Activated T-helper 1 cell treated with anti-CD3 and anti-CD28 coated beads, Interleukin-2, amount 50 U/mL, for 16 hours (primary cell): ENCODE measurements at places on chromosomes 13 and 19.

DNA sequence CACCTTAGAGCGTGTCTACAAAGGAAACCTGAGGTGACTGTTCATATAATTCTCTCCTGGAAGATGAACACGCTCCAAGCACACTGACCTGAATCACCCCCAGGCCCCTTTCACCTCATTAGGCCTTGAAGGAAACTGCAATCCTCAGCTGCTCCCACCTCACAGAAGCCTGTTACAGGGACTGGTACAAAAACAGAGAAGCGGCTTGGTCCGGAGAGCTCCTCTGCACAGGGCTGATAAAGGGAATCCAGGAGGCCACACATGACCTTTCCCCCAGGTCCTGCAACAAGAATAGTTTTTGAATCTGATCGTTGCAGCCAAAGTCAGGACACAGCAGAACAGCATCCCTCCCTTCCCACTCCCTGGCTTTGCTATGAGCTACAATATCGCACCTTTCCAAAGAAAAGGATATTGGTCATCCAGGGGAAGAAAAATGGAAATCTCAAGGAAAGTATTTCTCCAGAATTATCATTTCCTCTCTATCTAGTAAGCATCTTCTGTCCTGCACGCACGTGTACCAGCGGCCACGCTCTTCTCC, 666.7 kb downstream of the UQCRFS1 start:
- DNase-seq, result no peak

DNA sequence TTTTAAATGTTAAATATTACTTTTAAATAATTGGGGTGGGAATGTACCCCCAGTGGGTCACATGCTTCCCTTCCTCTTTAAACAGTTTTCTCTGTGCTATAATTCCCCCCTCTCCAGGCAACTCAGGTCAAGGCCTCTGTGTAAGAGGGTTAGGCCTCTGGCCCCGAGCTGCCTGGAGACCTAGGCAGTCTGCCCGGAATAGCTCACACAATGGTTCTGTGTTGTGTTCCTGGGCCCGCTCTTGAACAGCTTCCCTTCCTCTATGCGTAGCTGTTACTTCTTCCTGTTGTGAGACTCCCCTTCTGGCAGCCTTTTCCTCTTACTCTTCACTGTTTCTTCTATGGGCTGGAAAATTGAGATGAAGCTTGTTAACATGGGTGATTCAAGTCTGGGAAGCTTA, 14.8 kb upstream of the ZNF492 start:
- DNase-seq, result no peak

DNA sequence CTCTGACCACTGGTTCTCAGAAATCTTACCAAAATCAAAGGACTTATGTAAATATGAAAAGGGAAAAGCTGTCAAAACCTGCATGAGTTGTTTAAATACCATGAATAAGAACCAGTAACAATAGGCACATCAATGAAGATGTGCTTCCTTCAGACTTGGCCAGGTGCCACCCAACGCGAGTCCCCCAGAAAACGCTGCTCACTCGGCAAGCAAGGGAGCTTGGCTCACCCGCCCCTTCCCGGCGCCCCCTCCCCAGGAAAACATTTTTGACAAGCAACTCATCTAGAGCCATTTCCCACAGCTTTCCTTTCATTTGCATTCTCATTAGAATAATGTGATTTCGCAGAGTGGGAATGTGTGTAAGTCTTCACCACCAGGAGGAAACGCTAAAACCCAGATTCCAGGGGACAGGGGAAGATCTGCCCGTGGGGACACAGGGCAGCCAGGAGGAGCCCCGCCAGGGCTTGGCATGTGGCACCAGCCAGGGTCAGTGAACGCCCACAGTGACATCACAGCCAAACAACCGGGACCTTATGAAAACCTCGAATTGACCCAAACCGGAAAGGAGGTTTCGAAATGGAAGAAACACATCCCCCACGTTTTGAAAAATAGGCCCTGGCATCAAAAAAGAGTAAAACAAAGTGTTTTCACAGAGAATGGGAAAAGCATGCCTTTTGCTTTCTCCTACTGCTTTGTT, 366.2 kb upstream of the TSHZ3 start:
- DNase-seq, result no peak

DNA sequence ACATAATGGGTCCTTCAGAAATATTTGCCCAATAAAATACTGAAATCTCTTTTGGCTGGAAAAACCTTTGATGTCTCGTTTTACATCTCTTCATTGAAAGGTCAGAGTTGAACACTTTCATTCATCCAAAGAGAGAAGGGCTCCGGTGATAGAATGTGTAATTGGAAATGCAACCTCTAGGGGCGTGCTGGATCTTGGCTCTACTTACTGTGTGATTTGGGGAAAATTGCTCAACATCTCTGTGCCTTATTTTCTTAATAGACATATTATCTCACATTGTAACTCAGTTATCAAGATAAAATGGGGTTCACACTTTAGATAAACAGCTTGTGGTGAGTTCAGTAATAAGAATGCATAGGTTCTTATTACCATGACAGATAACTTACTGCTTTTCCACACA, 1444.1 kb downstream of the SLITRK5 start:
- no peak for DNase-seq

DNA sequence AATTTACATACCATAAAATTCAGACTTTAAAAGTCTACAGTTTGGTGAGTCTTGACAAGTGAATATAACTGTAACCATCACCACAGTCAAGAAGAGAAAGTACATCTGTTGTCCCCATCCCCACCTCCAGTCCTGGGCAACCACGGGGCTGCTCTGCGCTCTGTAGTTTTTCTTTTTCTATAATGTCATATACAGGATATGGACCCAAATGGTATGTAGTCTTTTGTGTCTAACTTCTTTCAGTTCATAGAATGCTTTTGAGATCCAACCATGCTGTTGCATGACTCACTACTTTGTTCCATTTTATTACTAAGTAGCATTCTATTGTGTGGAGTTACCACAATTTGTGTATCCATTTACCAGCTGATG, 103.9 kb downstream of the DOCK9 start:
- DNase-seq, result no peak

- no peak for DNase-seq
These were observed 28.2 kb downstream of the UNC13A start for GRCh38 chr19:17659996-17660395.

GRCh38 chr19:14632286-14632685, 42.4 kb downstream of the ADGRE3 start:
- DNase-seq, result no peak

GRCh38 chr19:3851254-3852176, 17.3 kb downstream of the ZFR2 start:
- no peak for DNase-seq

DNA sequence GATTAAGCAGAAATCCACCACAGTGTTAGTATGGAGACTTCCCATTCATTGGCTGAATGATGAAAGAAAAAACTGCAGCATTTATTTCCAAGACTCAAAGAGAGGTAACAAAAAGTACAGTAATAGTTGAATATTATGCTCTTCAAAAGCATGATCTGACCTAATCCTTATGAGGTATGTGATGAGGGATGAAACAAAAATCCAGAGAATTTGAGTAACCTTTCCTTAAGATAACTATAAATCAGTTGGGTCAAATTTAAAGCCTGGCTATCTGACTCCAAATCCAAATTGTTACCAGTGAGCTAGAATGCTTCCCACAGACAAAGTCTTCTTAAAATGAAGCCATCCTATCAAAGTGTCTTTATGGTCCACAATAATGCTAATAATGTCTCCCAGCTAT, 38.1 kb downstream of the NUFIP1 start:
- DNase-seq, result no peak

GRCh38 chr13:44120043-44120442, 240.3 kb downstream of the LACC1 start:
- DNase-seq, result no peak

DNA sequence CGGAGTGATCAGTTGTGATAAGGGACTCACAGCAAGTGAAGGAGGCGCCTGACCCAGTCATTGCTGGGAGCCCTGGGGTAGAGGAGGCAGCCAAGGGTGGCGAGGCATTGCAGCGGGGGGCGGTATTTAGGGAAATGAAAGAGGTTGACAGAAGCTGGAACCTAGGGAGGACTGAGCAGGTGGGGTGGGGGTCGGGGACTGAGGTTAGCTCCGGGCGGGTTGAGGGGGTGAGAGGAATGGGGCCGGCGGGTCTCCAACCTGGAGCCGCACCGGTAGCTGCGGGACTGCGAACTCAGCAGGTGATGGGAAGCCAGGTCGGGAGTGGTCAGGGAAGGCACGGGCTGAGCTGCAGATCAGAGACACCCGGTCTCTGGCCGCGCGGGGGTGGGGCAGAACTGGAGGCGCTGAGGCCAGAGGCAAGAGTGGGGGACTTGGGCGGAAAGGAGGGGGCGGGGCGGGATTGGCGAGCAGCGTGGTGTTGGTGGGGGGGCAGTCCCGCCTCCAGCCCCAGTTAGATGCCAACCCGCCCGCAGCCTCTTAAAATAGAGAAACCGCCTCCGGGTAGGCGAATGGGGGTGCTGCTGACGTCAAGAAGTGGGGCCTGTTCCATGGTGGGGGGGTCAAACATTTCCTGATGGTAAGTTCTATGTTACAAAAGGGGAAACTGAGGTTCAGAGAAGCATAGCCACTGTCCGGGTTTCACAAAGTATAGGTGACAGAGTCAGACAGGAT, 1.5 kb downstream of the MAST3 start:
- DNase-seq, result no peak

- no peak for DNase-seq
These were observed 24.3 kb upstream of the TNFSF14 start for GRCh38 chr19:6694147-6694815.

DNA sequence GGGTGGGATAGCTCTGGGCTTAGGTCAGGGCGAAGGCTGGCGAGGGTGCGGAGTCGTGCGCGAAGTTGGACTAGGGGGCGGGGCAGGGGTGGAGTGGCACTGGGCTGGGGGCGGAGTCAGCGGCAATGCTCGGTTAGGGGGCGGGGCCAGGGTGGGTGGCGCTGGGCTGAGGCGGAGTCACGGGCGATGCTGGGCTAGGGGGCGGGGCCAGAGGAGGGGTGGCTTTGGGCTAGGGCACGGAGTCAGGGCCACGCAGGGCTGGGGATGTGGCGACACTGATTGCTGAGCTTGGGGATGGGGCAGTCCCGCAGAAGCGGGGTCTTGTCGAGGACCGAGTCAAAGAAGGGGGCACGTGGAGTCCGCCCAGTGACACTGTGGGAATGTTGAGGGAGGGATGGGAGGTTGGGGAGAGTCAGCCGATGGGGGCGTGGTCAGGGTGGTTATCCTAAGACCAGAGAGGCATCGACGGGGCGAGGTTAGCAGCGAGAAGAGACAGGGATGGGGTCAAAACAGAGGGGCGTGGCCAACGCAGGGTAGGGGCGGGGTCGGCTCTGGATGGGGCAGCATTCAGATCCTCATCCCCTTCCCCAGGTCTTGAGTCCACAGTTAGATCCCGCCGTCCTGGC, 8.7 kb downstream of the HOMER3 start:
- peak; percentile 72 for DNase-seq

DNA sequence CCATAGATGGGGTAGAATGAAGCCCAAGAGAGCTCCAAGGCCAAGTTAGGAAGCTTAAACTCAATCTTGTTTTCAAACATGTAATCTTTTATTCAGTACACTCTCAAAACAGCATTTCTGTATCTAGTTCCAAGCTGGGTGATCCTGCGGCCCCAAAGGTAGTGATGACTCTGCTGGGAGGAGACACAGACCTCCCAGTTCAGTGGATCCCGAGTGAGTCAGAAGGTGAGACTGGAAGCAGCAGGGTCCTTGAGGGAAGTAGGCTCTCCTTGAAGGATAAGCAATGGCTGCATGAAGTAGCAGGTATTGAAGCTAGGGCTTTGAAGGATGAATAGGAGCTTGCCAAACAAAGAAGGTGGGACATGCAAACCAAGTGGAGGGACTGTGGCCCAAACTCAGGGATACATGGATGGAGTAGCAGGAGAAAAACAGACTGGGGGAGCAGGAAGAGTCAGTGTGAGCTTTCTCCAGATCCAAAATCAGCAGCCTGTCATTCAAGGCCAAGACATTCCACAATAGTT, 9.6 kb downstream of the TINCR start:
- DNase-seq, result no peak

DNA sequence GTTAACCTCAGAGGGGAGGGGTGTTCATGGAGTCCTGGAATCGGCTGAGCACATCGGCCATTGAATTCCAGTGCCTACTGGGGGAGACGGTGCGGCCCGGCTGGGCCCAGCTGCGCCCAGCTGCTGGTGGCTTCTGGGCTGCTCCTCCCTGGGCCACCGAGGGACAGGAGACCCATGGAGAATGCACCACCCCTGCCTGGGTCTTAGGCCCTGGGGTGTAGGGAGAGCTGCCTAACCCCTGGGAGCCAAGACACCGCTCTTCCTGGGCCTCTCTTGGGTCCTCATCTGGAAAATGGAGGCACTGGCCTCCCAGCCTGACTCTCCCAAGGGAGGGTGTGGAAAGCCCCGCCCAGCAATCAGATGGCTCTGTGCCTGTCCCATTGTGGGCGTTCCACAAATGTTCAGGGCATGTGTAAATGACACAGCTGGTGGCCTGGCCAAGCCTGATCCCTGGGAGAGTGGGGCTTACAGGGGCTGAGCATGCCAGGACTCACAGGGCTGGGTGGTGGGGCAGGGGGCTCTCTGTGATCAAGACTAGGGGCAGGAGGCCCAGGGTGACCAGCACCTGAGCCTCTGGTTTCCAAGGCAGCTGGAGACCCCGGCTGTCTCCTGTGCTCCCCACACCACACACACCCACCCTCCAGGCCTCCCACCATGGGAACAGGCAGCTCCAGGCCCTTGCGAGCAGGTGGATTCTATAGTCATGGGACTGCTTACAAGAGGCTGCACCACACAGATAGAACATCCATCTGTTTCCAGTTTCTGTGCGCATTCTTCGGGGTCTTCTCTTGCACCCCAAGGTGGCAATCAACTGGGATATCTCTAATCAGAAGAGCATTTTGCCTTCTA, 150.9 kb downstream of the URI1 start:
- DNase-seq, result no peak

GRCh38 chr13:110400786-110401533, 93.9 kb downstream of the COL4A2 start:
- DNase-seq, result no peak

DNA sequence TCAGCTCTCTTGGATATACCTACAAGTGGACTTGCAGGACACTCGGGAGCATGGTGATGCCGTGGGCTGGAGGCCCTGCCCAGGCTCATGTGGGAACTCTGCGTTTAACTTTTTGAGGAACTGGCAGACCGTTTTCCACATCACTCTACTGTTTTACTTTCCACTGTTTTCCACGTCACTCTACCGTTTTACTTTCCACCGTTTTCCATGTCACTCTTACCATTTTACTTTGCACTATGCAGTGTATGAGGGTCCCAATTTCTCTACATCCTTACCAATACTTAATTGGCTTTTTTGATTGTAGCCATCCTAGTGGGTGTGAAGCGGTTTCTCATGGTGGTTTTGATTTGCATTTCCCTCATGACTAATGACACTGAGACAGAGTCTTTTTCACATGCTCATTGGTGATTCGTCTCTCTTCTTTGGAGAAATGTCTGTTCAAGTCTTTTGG, 40.5 kb downstream of the GATAD2A start:
- no peak for DNase-seq

GRCh38 chr13:85386424-85386823, 412.8 kb downstream of the SLITRK6 start:
- DNase-seq, result no peak

GRCh38 chr13:41775251-41775650, 185.7 kb downstream of the VWA8 start:
- no peak for DNase-seq

- DNase-seq, result no peak
These were observed 6.1 kb downstream of the WDFY2 start for GRCh38 chr13:51590231-51590970.
